ENCODE measurements at places on chromosomes 2 and 18.

- no peak for DNase-seq
Observed at GRCh38 chr2:134325696-134326095, 71.8 kb downstream of the MGAT5 start.

- no peak for DNase-seq
Observed at GRCh38 chr2:99939135-99939534, 203.3 kb downstream of the AFF3 start.

DNA sequence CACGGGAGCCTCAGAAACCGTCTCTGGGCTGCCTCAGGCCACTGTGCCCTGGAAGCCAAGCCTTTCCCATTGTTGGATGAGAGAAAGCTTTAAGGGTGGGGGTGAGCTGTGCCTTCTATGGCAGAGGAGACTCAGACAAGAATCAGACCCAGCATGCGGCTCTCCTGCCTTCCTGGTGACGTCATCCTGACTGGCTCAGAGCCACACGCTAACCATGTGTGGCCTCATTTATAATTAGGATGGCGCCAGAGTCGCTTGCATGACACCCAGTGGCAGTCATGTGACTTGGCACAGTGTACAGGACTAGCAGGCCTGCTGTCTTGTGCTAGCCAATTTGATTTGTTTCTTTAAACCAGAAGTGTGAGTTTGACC, 99.1 kb downstream of the SH3BP4 start:
- DNase-seq, result no peak

GRCh38 chr2:42978175-42978886, 185.9 kb upstream of the HAAO start:
- DNase-seq, result no peak

DNA sequence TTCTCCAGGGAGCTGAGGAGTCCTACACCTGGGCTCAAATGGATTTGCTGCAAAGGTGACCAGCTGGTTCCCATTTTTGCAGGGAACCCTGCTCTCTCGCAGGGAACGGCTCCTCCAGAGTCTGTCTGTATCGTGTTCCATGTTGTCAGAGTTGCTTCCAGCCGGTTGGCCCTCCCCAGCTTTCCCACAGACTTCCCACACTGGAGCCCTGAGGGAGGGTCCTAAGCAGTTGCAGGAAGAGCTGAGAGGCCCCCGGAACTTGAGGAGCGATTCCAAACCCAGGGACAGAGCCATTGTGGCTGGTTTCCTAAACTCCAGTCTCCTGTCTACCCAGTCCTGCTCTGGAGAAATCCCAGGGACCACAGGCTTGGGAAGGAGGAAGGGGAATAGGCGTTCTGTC, 121.7 kb upstream of the PPP1CB start:
- DNase-seq, result no peak

- no peak for DNase-seq
Observed at GRCh38 chr2:195543902-195544894, 112.8 kb upstream of the SLC39A10 start.

- no peak for DNase-seq
Observed at GRCh38 chr2:188596054-188596453, 304.4 kb downstream of the GULP1 start.

Measured in NCI-H1930 (cell line).